ENCODE measurements at places on chromosomes 1 and 21.
A peak's percentile ranks its signal among the peaks of the same experiment; 100 is the strongest.

DNA sequence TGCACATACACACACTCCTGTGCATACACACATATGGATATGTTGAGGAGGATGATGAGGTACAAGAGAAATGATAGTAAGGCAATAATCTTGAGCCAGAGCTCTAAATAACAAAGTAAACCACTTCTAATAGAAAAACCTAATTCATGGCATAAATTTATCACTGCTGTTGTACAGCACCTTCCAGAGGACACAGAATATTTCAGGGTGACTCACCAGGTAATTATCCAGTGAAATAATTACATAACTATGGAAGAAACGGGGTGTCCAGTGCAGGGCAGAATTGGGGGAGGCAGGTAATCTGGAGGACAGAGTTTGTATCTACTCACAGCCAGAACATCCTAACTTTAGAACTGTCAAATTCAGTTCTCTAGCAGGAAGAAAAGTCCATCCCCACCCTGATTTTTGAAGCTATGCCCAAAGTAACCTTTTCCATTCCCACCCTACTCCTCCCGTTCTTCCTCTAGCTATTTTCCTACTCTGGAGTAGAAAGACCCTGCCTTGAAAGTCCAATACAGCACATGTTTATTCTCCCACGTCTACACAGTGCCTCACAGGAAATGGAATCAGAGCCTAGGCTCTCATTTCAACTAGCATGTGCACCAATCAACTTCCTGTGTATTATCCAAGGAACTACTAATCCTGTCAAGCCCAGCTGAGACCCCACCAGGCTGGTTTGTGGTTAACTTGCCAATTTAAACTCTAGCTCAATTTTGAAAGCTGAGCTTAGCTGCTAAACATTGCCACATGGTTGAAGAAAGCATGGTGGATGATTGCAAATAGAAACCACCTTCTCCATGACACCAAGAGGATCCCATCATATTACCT is 96.6 kb downstream of the PTPN14 start:
- no peak overlapping the region for H3K4me3 ChIP-seq
- no peaks in the 10 kb centered on the region for H3K27me3 ChIP-seq
- H3K4me1 ChIP-seq = peaks cover 45% of the 10 kb centered on the region
- H3K27ac ChIP-seq = peak overlapping the region; percentile 29
- H3K36me3 ChIP-seq = no peaks in the 10 kb centered on the region

- no peak overlapping the region for H3K4me3 ChIP-seq
- peaks cover 17% of the 10 kb centered on the region for H3K4me1 ChIP-seq
- DNase-seq = no peak
- no peak overlapping the region for H3K27ac ChIP-seq
These were observed 724 bp upstream of the CALML6 start for GRCh38 chr1:1914101-1914970.

DNA sequence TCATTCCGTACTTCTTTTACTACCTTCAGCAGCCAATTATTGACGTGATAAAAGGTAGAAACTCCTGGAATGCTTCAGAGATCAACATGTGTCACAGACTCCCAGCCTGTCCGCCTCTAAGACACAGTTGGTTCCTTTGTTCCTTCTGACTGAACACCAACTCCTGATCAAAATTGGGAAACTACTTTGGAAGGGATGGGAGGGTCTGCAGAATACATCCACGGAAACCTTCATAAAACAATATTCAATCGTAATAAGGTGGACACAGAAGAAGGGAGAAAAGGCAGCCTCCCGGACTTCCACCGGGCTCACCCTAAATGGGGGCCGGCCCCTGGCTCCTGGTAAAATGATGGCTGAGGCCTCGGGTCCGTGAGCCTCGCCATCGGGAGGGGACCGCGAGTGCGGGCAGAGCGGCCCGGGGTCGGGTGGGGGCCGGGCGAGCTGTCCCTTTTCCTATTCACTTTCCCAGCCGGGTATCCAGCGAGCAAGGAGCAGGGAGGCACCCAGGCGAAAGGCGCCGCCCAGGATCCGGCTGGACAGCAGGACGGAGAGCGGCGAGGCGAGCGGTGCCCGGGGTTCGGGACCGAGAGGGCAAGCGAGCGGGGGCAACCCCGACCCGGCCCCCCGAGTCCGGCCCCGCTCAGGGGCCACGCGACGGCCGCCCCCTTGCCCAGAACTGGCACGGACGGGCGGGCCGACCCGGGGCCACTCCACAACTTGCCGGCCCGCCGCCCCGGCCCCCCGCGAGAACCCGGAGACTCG is 805 bp downstream of the NRIP1 start:
- H3K27ac ChIP-seq = peak overlapping the region; percentile 53
- H3K4me1 ChIP-seq = peaks cover 35% of the 10 kb centered on the region
- H3K27me3 ChIP-seq = no peaks in the 10 kb centered on the region
- peak overlapping the region; percentile 85 for H3K4me3 ChIP-seq

DNA sequence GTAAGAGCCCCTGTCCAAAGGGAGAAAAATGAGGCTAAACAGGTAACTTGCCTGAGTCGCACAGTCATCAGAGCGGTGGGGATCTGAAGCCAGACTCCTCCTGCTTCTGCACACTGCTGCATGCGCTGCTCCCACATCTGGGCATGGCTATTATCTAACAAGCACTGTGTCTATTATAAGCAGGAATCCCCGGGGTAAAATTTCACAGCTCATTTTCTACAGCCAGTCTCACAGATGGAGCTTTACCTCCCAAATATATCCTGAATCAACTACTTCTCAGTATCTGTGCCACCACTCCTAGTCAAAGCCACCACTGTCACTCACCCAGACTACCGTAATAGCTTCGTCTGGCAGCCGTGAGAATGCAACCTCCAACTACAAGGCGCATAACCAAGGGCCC is 9.8 kb downstream of the MTOR start:
- H3K4me3 ChIP-seq = no peak overlapping the region
- H3K27me3 ChIP-seq = no peaks in the 10 kb centered on the region
- H3K36me3 ChIP-seq = peaks cover 45% of the 10 kb centered on the region
- DNase-seq = no peak
- H3K27ac ChIP-seq = no peak overlapping the region
- H3K4me1 ChIP-seq = no peaks in the 10 kb centered on the region

DNA sequence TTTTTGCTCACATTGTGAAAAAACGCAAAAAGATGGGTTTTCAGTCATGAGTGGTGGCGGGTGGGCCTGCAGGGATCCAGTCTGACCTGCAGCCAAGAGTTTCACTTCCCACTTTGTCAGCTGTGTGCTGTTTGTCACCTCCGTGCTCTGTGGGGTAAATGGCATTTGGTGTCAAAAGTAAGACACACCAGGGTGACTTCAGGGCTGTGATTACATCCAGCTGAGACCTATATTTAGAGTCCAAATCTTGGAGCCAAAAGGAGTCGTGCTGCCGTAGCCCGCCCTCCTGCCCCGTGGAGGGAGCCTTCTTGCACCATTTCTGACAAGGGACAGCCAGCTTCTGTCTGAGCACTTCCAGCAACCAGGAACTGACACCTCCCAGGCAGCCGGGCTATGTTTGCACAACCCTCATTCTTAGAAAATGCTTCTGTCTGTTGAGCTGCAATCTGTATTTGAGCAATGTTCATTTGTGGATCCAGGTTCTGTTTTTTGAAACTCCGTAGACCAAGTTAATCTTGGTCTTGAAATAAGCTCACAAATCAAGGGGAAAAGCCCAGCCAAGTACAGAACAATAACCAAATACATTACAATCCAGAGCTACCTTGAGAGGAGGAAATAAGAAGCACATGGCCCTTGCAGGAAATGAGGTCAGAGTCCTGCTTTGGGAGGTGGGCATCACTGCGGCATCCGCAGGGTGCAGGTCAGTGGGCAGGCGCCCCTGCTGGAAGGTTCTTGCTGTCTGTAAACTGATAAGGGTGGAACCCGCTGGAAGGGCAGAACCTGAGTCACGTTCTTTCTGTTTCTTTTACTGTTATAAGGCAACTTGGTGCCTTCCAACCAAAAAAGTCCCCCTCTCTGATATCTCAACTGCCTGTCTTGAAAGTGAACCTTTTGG is 14.4 kb downstream of the ABCG1 start:
- no peaks in the 10 kb centered on the region for H3K27me3 ChIP-seq
- DNase-seq = peak; percentile 13
- H3K36me3 ChIP-seq = no peaks in the 10 kb centered on the region
- no peak overlapping the region for H3K4me3 ChIP-seq
- H3K4me1 ChIP-seq = peaks cover 20% of the 10 kb centered on the region
- H3K27ac ChIP-seq = no peak overlapping the region

- peak overlapping the region; percentile 5 for H3K27ac ChIP-seq
- peaks cover 6% of the 10 kb centered on the region for H3K4me1 ChIP-seq
- peak; percentile 76 for DNase-seq
- H3K36me3 ChIP-seq = peaks cover 7% of the 10 kb centered on the region
- H3K4me3 ChIP-seq = no peak overlapping the region
These were observed 31.3 kb downstream of the SMAP2 start for GRCh38 chr1:40404670-40405462.
